ENCODE measurements at places on chromosomes 7 and 10. TPM values are rescaled to one million over a fixed set of nuclear protein-coding genes. Genes with fewer than 3 reads are reported as not detected.
A peak's percentile ranks its signal among the peaks of the same experiment; 100 is the strongest.

- DNase-seq = no peak
- H3K4me3 ChIP-seq = no peak overlapping the region
- peaks cover 9% of the 10 kb centered on the region for H3K4me1 ChIP-seq
- no peaks in the 10 kb centered on the region for H3K36me3 ChIP-seq
Observed at GRCh38 chr7:27735165-27735564, 4.8 kb upstream of the TAX1BP1 start.

DNA sequence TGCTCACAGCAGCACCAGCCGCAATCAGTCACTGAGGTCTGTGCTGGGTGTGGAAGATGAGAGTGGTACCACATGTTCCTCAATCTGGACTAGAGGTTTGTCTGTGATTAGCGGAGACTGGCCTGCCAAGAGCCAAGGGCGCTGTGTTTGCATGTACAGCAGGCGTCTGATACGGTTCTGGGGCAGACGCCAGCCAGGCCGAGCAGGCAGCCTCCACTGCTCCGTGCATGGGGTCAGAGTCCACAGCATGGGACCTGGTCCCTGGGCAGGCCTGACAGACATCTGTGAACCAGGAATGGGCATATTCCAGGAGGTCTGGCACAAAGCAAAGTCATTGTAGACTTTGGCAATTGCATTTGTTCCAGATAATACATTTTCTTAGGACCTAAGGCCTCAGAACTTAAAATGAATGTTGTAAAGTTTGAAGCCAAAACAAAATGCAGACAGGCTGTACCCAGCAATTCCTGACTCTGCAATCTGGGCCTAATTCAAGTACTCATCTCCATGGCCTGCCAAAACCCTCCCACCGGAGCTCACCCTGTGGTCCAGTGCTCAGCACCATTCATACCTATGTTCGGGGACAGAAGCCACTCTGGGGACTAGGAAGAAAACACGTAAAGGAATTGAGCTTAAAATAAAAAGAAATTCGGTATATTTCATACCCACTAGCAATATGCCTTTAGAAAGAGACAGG is 50.0 kb upstream of the FAM20C start:
- no peak overlapping the region for H3K27ac ChIP-seq
- H3K4me3 ChIP-seq = no peak overlapping the region
- no peak for DNase-seq
- peaks cover 3% of the 10 kb centered on the region for H3K27me3 ChIP-seq
- H3K36me3 ChIP-seq = peaks cover 5% of the 10 kb centered on the region

- no peaks in the 10 kb centered on the region for H3K4me1 ChIP-seq
- no peak overlapping the region for H3K4me3 ChIP-seq
- no peak for DNase-seq
- no peaks in the 10 kb centered on the region for H3K36me3 ChIP-seq
- no peaks in the 10 kb centered on the region for H3K27me3 ChIP-seq
- no peak overlapping the region for H3K27ac ChIP-seq
Observed at GRCh38 chr10:33653584-33654367, 319.3 kb upstream of the NRP1 start.

DNA sequence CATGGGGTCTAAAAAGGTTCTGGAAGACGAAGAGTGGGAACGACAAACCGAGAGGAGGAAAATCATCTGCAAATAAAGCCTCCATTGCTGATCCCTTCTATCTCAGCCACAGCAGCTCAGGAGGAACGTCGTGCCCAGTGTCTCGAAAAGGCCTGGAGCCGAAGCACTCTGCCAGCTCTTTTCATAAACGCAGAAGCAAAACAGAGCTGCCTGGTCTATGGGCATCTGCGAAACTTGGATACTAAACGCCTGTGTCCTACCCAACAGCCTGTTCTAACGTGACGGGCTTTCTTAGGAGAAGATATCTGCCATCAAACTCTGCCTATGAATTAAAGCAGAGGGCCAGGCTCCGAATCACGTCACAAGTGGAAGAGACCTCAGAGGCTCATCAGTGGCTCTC is 68.7 kb downstream of the GNA12 start:
- H3K27me3 ChIP-seq = no peaks in the 10 kb centered on the region
- peak overlapping the region; percentile 13 for H3K27ac ChIP-seq
- peaks cover 44% of the 10 kb centered on the region for H3K4me1 ChIP-seq
- no peak for DNase-seq
- no peak overlapping the region for H3K4me3 ChIP-seq

- no peaks in the 10 kb centered on the region for H3K4me1 ChIP-seq
- DNase-seq = no peak
- no peaks in the 10 kb centered on the region for H3K27me3 ChIP-seq
- no peak overlapping the region for H3K4me3 ChIP-seq
Observed at GRCh38 chr7:30815951-30816644, 44.9 kb downstream of the MINDY4 start.

DNA sequence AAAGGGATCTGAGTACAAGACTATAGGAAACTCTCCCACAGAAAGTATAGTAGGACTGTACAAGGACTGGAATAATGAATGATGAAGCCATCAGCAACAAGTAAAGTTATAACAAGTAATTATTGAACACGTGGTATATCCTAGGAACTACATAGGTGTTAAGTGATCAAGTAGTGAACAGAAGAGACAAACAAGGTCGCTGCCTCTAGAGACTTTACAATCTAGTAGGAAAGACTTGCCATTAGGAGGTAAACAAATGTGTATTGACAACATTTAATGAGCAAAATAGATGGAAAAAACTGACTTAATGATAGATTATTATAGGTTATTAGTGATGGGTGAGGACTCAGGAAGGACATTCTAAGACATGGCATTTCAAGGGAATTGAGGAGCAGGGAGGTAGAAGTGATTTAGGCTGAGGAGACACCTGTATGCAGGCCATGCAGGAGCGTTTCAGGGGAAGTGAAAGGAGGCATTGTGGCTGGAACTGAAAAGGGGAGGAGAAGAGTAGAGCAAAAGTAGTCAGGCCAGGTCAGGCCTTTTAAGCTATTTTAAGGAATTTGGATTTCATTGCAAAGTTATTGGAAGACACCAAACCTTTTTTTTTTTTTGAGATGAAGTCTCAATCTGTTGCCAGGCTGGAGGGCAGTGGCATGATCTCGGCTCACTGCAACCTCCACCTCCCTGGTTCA is 8.5 kb upstream of the GLCCI1 start:
- H3K27me3 ChIP-seq = no peaks in the 10 kb centered on the region
- DNase-seq = peak; percentile 35
- H3K27ac ChIP-seq = no peak overlapping the region
- no peaks in the 10 kb centered on the region for H3K36me3 ChIP-seq
- H3K4me3 ChIP-seq = no peak overlapping the region

- H3K4me3 ChIP-seq = no peak overlapping the region
- no peak overlapping the region for H3K27ac ChIP-seq
- no peak for DNase-seq
- no peaks in the 10 kb centered on the region for H3K27me3 ChIP-seq
- H3K4me1 ChIP-seq = peaks cover 3% of the 10 kb centered on the region
Observed at GRCh38 chr7:102215256-102215655, 71.4 kb upstream of the SH2B2 start.

- no peaks in the 10 kb centered on the region for H3K36me3 ChIP-seq
- no peaks in the 10 kb centered on the region for H3K4me1 ChIP-seq
- peaks cover 17% of the 10 kb centered on the region for H3K27me3 ChIP-seq
- no peak overlapping the region for H3K4me3 ChIP-seq
- no peak overlapping the region for H3K27ac ChIP-seq
Observed at GRCh38 chr7:79458796-79459195, 5.3 kb upstream of the MAGI2 start.

DNA sequence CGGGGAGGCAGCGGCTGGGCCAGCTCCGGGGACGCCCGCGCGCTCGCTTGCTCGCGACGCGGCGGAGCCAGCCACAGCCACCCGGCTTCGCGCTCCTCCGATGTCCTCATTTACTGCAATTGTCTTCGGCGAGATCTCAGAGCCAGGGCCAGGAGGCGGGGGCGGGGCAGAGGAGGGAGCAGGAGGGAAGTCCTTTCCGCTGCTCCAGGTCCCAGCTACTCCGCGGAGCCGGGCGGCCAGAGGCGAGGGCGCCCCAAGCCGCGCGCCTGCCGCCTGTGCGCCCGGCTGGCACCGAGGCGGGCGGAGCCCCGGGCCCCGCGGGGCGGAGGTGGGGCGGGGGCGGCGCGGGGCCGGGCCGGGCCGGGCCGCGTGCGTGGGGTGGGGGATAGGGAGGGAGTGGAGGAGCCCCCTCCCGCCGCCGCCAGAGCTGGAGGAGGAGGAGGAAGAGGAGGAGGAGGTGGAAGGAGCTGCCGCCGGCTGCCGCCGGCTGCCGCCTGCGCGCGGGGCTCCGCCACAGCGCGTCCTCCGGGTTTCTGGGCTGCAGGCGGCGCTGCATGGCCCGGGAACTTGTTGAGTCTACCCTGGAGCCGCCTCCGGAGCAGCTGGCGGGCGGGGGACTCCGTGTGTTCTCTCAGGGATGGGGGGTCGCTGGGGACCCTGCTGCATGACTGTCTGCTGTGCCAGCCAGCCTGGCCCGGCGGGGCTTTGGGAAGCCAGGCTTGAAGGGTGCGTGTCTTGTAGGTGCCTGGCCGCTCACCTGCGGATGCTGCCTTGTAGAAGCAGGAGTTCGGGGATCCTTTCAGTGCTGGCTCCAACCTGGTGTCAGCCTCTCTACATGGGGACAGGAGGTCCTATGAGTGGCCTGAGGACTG is at the start of gene INSYN2A:
Gene INSYN2A (minus strand): TSS at position 310 of the 872 bp plus-strand sequence. CDS start 20,196 bp downstream, outside the sequence.
- H3K36me3 ChIP-seq = no peaks in the 10 kb centered on the region
- no peak within 1 kb of the TSS for H3K4me3 ChIP-seq
- H3K27ac ChIP-seq = no peak within 1 kb of the TSS
- DNase-seq = no peak

DNA sequence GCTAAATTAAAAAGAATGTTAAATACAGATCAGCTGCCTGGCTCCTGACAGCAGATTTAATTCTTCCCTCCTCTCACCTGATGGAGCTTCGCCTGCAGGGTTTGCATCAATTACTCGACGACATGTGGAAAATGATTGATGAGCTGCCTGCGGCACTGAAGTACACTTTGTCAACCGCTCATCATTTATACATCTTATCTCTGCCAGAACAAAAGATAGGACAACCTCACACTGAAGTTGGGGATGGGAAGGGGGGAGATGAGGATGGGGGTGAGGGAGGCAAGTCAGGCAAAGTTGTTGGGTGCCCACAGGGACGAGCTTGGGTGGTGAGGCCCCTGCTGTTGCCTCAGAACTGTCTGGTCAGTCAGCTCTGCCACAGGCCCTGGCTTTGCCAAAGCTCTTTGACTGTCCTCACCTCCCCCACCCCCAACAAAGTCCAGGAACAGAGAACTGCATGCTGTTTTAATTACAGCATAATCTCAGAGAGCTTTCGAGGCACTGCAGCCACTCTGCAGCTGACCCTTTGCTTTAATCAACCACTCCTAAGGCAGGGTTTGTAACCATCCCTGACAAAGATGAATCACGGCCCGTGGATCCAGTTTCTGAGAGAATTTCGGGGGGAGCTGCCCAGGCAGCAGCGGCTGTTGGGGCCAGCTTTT is 702.3 kb downstream of the LRMDA start:
- H3K4me1 ChIP-seq = no peaks in the 10 kb centered on the region
- H3K27ac ChIP-seq = no peak overlapping the region
- no peaks in the 10 kb centered on the region for H3K36me3 ChIP-seq
- no peak overlapping the region for H3K4me3 ChIP-seq

DNA sequence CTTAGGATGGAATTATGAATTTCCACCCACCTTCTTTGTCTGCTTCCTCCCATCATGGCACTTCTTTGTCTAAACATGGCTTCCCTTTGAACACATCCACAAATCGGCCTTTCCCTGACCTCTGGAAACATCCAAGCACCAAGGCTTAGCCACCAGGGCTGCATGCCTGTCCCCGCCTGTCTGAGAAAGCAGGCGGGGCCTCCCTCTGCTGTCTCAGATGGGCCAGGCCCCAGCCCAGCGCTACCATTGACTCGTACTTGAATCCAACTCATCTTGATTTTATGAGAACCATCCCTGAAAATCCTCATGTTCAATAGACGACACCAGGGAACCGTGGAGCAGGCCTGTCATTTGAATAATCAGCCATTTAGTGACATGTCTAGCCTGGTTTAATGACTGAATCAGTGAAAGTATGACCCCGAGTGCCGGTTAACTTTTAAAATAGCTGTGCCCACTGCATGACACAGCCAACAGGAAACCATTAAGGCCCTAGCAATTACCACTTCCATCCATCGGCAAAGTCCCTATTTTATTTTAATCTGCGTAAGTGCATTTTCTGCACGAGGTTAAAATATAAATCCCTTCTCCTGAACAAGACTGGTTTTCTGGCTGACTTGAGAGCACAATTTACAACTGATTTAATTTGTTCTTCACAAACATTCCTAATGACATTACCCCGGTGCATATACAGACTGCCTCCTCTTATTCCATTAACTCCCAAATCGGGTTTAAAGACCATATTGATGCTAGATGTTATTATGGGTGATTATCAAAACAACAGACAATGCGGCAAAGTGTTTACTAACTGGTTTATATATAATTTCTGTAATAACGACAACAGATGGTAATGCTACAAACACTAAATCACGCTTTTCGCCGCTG is 194.7 kb downstream of the BUB3 start:
- H3K27ac ChIP-seq = no peak overlapping the region
- DNase-seq = no peak
- H3K27me3 ChIP-seq = no peaks in the 10 kb centered on the region
- H3K36me3 ChIP-seq = no peaks in the 10 kb centered on the region

- H3K4me1 ChIP-seq = peaks cover 9% of the 10 kb centered on the region
- no peak overlapping the region for H3K27ac ChIP-seq
- H3K36me3 ChIP-seq = no peaks in the 10 kb centered on the region
- H3K27me3 ChIP-seq = peaks cover 15% of the 10 kb centered on the region
- no peak for DNase-seq
Observed at GRCh38 chr10:2929480-2930258, 137.7 kb upstream of the PFKP start.

DNA sequence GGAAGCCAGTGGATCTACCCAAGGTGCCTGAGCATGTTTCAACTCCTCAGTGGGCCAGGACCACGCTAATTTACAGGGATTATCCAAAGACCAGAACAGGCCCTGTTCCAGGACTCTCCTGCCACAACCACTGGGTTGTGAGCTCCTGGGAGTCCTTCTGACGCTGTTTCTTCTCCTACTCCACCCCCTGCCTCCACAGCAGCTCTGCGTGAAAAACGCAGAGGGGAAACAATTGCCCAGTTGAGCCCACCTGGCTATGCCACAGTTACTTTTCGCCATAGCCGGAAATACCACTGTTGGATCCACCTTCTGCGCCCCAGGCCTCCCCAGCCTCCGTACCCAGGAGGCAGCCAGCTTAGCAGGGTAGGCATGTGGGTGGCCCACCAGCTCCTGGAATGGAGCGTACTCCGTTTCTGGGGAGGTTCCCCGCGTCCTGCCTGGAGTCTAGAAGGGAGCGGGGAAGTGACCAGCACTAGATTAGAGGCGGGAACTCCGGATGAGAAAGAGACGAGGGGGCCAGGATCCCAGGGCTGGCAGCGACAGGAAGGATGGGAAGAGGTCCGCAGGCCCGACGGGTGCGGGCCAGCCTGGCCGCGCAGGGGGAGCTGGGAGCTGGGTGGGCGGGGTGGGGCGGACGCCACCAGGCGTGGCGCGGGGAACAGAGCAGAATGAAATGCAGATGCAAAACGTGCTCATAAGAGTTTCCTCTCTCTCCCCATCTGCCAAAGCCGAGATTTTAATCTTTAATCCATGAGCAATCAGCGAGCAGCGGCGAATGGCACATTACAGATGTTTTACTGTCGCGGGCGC is 32.1 kb upstream of the PAX2 start:
- no peaks in the 10 kb centered on the region for H3K36me3 ChIP-seq
- peaks cover 85% of the 10 kb centered on the region for H3K27me3 ChIP-seq
- peaks cover 5% of the 10 kb centered on the region for H3K4me1 ChIP-seq
- no peak for DNase-seq
- H3K4me3 ChIP-seq = peak overlapping the region; percentile 27
- H3K27ac ChIP-seq = no peak overlapping the region

The VWC2 gene
- total RNA-seq = not detected

The SPDYE11 gene
- total RNA-seq = not detected

The LFNG gene
- total RNA-seq = 34.2 TPM

The CYP2E1 gene
- total RNA-seq = 0.33 TPM

The GALNT17 gene
- total RNA-seq = not detected

The PDLIM1 gene
- total RNA-seq = 3.2 TPM
